Spinal cord (tissue), 10 donors: ENCODE measurements at places on chromosomes 3 and 15.

DNA sequence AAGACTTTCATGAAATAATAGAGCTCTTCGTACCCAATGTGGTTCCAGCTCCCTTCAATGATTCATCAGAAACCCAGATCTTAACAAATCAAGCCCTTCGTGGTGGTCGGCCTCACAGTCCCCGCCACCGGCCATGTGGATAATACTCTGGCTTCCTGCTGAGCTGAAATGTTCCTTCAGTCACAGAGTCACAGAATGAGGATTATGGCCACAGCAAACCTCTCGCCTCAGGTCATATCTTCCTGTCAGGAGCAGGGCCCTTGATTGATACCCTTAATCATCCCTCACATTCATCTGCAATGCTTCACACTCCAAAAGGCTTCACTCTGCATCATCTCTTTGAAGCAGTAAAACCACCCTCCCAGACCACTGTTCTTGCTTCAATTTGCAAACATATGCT lies 452.6 kb downstream of the OCA2 start:
- DNase-seq, result no peak

DNA sequence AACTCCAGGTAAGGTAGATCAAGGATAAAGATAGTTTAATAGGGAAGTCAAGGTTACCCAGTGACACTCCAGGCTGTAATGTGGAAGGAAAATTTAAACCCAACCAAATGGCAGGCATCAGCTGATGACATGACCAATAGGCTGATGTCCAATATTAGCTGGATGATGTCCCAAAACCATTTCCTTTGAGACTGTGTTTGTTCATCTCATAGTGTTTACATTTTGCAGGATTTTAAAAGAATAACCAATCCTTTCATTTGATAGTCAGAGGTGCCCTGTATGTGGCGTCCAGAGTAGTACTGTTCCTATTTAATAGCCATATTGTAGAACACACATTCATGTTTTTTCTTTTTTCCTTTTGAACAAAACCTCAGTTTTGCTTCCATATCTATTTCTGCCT lies 23.3 kb upstream of the TMEM158 start:
- DNase-seq, result no peak

GRCh38 chr3:49213998-49214397 lies 42.6 kb downstream of the KLHDC8B start:
- no peak for DNase-seq

DNA sequence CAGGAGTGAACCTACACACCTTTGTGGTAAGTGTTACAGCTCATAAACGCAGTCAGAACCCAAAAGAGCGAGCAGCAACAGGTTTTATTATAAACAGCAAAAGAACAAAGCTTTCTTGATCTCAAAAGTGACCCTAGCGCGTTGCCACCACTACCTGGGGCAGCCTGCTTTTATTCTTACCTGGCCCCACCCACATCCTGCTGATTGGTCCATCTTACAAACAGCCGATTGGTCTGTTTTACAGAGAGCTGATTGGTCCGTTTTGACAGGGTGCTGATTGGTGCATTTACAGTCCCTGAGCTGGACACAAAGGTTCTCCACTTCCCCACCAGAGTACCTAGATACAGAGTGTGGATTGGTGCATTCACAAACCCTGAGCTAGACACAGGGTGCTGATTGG lies 143.1 kb downstream of the ARRDC4 start:
- DNase-seq, result no peak

DNA sequence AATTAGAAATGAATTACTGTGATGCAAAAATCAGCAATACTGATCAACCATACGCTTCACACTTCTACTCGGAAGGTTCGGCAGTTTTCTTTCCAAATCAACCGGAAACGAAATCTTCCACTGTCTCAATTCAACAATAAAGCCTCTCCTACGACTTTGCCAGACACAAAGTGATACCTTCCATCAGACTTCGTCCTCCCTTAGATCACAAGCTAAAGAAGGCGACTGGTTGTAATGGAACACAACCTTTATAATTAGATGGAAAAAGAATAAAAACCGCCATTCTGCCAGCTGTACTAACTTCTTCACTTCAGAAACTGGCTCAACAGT lies 618 bp downstream of the PARL start:
- no peak for DNase-seq

- no peak for DNase-seq
These were observed 18.4 kb downstream of the ZNF860 start for GRCh38 chr3:31999907-32000439.

- no peak for DNase-seq
These were observed 25.9 kb downstream of the MAP6D1 start for GRCh38 chr3:183799461-183799860.

GRCh38 chr15:68646156-68646555 lies 67.4 kb downstream of the CORO2B start:
- no peak for DNase-seq

GRCh38 chr15:33569036-33569435 lies 258.3 kb downstream of the RYR3 start:
- DNase-seq, result no peak

DNA sequence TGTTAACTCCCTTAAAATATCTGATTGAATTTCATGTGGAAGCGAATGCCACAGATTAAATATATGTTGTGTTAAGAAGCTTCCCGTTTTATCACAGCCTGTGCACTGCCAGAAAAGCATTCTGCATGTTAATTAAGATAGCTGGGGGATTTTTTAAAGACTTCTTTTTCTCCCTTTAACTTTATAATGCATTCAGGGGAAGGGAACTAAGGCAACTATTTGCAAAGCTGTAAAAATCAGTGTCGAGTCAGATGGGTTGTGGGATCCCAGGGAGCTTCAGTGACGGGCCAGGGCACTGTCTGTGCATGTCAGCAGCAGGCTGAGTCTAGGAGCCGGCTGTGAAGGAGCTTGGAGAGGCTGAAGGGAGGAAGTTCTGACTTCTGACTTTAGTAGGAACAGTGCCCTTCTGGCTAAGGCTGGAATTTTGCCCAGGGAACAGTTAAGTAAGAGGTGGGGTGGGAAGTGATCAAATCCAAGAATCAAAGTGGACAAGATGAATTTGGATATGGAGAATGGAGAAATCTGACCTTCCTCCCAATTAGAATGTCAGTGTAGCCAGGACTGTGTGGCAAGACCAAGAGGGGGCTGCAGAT lies 77.7 kb downstream of the ABHD5 start:
- DNase-seq, result no peak

DNA sequence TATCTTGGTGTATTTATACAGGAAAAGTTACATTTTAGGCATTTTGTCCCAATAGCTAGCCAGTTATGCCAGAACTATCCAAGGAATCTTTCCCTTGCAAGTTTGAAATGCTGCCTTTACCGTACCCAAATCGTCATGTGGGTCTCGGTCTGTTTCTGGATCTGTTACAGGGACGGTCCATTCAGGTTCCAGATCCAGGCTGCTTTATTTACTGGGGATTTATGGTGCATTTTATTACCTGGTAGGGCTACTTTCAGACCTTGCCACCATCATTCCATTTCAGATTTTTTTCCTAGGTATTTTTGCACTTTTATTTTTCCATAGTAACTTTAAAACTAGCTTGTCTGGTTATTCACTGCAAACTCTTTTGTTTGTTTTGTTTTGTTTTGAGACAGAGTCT lies 186.5 kb downstream of the NSMCE3 start:
- DNase-seq, result no peak

- no peak for DNase-seq
These were observed 1.5 kb downstream of the CTDSPL start for GRCh38 chr3:37862903-37863815.
